SK-N-SH treated with all-trans-retinoic acid at 6 μM for 48 hours (cell line): ENCODE measurements at places on chromosomes 6 and 20.
A peak's percentile ranks its signal among the peaks of the same experiment; 100 is the strongest.

DNA sequence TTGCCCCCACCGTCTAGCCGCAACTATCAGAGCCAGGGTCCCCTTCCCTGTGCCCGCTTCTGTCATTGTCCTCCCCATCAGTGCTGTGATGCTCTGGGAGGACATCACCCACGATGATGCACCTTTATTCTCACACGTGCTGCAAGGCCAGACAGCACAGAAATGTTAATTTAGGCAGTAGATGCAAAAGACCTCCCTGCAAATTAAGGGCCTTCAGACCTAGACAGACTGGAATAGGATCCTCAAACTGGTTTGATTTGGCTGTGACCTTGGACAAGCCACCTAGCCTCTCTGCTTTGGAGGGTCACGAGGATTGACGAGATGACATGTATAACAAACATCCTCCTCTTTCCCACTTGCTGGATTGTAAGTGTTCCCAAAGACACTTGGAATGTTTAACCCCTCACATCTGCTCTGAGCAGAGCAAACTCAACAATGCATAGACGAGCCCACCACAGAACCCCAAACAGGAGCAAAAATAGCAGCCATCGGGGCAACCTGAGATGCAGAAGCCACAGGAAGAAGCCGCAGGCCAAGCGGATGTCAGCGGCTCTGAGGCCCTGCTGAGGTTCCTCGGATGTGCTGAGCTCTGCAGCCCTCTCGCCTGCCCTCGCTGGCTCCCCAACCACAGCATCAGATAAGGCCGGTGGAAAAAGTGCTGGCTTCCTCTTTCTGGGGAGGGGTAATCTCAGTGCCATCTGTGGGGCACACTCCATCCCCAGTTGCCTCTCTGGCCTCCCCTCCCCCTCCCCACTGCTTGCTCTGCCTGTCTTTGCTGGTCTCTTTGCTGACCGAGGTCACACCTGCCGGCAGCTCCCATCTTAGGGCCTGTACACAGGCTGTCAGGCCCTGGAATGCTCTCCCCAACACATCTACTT, 35.3 kb downstream of the TOX2 start:
- ATAC-seq = peak; percentile 49; the same call in 2 of the 3 replicates

GRCh38 chr6:49384904-49385303, 78.1 kb downstream of the MMUT start:
- no peak for ATAC-seq

- peak; percentile 80 for ATAC-seq
Observed at GRCh38 chr6:52551483-52552277, 25.2 kb downstream of the TRAM2 start.

GRCh38 chr6:139295901-139296300, 4.1 kb upstream of the TXLNB start:
- no peak for ATAC-seq

GRCh38 chr6:136209496-136209895, 40.6 kb downstream of the MTFR2 start:
- no peak for ATAC-seq

DNA sequence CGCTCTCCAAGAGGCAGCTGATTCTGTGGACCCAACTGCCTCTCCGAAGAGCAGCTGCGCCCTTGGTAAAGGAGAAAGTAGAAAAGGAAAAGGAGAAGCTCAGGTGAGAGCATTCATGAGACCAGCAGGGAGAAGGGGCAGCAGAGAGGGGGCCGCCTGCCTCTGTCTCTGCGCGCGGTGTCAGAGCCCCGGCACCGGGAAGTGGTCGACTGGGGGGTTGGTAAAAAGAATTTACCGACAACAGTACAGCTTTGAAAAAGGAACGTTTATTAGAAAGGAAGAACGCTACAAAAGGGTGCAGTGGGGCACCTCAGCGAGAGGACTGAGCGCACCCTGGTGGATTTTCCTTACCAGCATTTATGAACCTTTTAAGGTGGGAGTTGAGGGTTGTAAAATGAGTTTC, 61.9 kb downstream of the GPR6 start:
- ATAC-seq = peak; percentile 54

- no peak for ATAC-seq
Observed at GRCh38 chr20:43910564-43910963, 4.1 kb upstream of the TOX2 start.

DNA sequence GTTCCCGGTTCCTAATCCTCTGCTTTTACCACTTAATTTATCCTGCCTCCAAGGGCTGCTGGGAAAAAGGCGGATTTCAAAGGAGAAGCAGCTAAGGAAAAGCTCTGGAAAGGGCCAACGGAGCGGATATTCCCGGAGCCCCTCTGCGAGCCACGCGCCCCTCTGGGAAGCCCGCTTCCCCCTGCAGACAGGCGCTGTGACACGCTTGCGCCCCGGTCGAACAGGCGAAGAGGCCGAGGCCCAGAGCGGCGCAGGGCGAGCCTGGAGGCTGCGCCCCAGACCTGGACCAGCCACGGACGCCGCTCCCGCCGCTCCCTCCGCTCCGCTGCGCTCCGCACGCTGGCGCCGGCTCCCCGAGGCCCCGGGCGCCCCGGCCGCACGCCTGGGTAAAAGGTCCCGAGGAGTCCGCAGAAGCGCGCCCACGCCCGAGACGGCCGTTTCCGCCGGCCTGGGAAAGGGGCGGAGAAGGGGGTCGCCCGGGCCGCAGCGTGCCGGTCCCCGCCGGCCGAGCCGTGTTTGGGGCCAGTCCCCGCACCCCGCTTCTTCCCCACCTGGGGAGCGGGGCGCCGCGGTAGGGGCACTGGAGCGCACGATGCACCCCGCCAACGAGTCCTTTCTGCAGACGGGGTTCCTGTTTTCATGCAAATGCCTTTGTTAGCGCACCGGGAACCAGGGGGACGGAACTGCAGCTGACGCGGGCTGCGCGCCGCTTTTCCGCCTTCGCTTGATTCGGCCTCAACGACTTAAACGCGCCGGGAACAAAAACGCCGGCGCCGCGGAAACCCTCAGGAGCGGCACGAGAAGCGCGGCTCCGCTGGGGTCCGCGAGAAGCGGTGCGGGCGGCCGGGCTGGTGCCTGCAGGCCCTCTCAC, 91.9 kb upstream of the SIRPA start:
- ATAC-seq = peak; percentile 63

DNA sequence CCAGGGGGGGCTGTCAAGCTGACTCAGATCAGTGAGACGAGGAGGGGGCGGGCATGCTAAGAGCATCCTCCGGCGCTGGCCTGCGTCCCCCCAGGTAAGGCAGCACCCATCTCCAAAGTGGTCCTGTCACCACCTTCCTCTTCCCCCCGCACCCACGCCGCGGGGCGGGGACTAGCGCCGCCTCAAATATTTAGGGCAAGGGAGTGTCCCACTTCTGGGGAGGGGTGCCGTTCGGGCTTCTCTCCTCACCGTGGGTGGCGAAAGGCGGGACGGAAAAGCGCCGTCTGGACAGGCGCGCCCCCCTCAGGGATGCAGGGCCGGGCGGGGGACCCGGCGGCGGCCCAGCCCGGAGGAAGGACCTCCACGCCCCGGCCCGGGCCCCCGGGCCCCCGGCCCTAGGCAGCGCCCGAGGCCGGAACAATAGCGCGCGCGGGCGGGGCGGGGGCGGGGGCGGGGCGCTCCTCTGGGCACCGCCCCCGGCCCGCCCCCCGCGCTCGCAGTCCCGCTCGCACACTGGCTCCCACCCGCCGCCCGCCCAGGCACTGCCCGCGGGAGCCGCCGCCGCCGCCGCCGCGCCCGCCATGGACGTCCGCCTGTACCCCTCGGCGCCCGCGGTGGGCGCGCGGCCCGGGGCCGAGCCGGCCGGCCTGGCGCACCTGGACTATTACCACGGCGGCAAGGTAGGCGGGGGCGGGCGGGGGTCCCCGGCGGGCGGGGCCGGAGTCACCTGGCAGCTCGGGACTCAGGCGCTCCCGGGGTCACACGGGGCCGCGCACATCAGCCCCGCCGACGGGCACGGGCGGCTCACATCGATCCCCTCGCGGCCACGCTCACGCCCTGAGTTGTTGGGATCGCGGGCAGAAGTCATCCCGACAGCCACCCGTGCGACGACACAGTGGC, at the start of gene TOX2:
Gene TOX2, plus strand, starts transcription at position 542 of the 900 bp plus-strand sequence. Its CDS starts 40 bp downstream, at position 582.
- ATAC-seq = peak; percentile 70

DNA sequence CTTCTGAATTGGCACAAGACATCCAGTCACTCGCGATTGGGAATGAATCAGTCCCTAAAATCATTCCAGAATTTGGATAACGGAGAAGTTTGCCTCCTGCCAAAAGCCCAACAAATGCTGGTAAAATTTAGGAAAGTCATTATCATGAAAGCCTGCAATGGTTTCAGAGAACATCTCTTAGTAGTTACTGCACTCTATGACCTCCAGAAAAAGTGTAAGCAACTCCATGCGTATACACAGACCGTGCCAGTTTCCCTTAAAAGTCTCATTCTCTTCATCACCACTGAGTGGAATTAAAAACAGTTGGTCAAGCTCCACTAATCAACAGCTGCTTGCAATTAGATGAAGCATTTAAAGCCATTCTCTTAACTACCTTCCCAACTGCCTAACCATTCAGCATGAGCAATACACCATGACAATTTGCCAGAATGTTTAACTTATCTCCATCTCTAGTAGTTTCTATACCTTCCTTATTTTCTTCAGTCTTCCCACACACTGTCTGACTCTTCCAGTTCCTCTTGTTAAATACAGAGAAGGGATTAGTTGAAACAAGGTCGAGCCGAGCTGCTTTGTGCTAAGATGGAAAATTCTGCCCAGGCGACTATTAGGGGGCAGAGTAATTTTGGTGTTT, 183.6 kb upstream of the PRDM1 start:
- ATAC-seq = peak; percentile 73

- no peak for ATAC-seq
Observed at GRCh38 chr6:125923366-125923877, 33.1 kb upstream of the HINT3 start.

GRCh38 chr6:135358985-135359384, 138.6 kb downstream of the AHI1 start:
- ATAC-seq = peak; percentile 42
